CD4-positive, alpha-beta T cell (primary cell): ENCODE measurements at places on chromosomes 7 and 10.

GRCh38 chr10:71368643-71369042 is 28.1 kb upstream of the CDH23 start:
- DNase-seq: no peak

- no peak for DNase-seq
These were observed 105.6 kb upstream of the COL1A2 start for GRCh38 chr7:94289071-94289470.

GRCh38 chr7:83015916-83016315 is 146.8 kb downstream of the PCLO start:
- no peak for DNase-seq

GRCh38 chr10:124264711-124265390 is 153.9 kb downstream of the OAT start:
- DNase-seq: no peak

DNA sequence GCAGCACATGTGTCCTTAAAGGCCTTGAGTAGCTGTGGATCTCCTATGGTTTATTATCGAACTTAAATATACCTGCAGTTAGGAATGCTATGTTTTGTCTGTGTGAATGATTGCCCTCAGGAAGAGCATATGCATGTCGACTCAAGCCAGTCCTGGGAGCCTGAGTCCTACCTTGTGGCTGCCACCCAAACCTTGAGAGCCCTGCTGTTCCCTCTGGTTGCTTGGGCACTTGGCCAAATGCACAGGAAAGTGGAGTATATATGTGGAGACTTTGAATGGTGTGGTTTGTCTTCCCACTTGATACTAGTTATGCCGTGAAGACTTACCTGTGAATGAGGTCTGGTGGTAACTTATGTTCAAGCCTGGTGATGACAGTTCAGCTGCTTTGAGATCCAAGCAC is 409.8 kb downstream of the LRMDA start:
- no peak for DNase-seq

DNA sequence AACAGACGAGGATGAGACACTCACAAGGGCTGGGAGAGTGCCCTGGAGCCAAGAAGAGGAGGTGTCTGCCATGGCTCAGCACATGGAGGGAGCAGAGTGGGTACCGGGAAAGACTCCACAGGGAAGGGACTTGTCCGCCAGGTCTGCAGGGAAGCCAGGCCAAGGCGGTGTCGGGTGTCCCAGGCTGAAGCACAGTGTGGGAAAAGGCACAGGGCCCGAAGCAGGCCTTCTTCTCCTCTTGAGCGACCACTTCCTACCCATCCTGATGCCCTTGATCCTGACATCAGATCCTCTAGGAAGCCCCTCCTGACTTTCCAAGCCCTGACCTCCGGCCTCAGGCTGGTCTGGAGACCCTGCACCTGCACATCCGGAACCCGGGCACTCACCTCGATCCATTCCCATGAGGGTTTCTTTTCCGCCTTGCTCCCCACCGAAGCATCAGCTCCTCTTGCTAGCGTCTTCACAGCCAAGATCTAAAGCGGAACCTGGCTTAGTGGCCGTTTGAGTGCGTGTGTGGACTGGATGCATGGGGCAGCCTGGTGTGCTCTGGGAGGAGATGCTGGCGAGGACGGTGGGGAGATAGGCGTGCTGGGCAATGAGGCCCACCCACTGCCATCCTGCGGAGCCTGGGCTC is 8.5 kb downstream of the CALML3 start:
- no peak for DNase-seq

- DNase-seq: peak; percentile 5
These were observed 3.1 kb upstream of the ARID5B start for GRCh38 chr10:61898435-61898778.

DNA sequence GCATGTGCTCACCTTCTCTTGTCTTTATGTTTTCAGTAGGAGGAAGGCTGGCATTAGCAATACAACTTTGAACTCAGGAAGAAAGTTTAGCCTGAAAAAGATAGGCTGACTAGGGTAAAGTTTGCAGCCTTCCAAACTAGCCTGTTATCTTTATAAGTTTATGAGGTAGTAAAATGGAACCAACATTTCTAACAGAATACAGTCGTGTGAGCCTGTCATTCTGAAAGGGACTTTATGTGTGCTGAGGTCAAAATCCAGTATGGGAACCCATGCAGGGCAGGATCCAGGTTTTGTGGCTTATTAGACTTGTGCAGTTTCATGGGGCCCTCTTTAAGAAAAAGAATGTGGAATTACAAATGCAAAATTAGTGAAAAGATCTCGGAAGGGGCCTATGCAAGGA is 201.0 kb upstream of the PRPS1L1 start:
- no peak for DNase-seq

- DNase-seq: no peak
These were observed 24.5 kb downstream of the POLL start for GRCh38 chr10:101563497-101564040.

DNA sequence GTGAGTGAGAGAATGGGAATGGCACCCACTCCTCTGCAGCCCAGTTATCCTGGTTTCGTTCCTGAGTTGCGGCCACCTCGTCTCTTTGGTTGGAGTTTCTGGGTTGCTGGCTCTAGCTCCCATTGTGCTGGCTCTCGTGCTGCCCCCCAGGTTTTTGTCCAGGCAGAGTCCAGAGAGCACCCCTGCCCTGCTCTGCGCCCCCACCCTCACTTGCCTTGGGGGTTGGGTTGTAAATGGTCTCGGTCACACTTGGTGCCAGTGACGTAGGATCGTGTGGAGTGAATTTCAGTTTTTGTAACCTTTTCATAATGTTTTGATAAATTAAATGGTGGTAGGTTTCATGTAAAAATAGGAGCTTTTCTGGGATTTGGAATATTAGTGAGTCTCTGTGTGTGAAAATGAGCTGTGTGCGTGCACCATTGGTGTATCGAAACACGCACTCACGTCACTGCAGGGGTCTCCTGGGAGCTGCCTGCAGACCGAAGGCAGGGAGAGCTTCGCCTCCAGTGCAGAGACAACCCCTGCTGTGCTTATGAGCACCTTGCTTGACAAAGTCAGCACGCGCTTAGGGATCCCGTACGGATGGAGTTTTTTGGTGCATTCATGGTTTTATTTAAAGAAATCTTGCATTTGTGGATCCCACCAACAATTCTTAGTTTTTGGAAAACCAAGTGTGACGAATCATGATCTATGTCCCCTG is 32.9 kb downstream of the PFKP start:
- no peak for DNase-seq

DNA sequence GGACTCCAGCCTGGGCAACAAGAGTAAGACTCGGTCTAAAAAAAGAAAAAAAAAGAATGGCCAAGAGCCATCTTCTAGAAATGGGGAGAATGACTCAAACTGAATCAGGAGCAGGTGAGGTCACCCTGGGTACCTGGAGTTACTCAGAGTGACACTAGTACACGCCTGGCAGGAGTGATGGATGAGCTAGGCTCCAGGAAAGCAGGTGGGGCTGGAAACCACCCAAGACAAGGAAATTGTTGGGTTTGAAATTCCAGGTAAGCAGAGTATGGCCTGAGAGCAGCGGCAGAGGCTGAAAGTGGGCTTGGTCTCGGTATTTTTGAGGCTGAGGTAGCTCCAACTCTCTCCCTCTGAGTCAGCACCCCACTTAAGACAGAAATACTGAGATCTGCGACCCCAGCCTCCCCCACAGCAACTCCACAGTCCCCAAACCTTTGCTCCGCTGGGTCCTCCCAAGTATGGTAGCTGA is 18.5 kb downstream of the DDIT4 start:
- no peak for DNase-seq

- no peak for DNase-seq
These were observed 126.6 kb upstream of the LSM8 start for GRCh38 chr7:118057404-118057803.

- DNase-seq: no peak
These were observed 180.6 kb downstream of the LRMDA start for GRCh38 chr10:75611993-75612372.

- no peak for DNase-seq
These were observed 142.9 kb downstream of the NOC3L start for GRCh38 chr10:94219829-94220228.

DNA sequence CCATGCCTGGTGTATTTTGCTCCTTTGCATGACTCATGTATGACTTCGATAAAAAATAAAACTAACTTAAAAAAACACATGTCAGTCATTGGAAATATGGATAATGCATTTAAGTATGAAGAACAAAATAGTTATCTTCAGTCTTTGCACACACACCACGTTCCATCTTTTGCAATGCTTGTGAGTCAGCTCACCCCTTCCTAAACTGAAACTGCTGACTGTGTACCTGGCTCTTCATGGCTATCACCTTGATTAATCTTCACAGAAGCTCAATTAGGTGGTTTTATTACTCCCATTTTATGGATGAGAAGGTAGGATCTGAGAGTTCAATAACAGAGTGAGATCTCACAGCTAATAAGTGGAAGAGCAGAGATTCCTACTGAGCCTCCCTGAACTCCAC is 79.5 kb downstream of the CARD11 start:
- no peak for DNase-seq

DNA sequence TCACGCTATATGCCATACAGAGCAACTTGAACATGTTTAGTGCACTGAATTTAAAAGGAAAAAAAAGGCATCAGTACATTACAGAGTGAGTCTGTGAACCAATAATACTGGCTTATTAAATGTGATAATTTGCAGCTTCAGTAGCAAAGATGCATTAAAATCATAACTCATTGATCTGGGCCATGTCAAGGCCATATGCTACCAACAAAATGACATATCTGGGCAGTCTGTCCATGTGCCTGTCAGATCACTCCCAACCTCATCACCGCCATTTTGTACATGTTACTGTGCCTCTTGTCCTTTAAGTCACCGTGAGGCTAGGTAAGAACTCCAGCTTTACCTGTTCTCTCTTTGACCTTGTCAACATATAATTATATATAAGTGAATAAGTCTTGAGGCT is 307.4 kb upstream of the LRGUK start:
- no peak for DNase-seq

- DNase-seq: no peak
These were observed 229.5 kb upstream of the FZD1 start for GRCh38 chr7:91034459-91035368.

GRCh38 chr7:100604976-100605911 is 3.1 kb downstream of the PCOLCE start:
- DNase-seq: no peak

DNA sequence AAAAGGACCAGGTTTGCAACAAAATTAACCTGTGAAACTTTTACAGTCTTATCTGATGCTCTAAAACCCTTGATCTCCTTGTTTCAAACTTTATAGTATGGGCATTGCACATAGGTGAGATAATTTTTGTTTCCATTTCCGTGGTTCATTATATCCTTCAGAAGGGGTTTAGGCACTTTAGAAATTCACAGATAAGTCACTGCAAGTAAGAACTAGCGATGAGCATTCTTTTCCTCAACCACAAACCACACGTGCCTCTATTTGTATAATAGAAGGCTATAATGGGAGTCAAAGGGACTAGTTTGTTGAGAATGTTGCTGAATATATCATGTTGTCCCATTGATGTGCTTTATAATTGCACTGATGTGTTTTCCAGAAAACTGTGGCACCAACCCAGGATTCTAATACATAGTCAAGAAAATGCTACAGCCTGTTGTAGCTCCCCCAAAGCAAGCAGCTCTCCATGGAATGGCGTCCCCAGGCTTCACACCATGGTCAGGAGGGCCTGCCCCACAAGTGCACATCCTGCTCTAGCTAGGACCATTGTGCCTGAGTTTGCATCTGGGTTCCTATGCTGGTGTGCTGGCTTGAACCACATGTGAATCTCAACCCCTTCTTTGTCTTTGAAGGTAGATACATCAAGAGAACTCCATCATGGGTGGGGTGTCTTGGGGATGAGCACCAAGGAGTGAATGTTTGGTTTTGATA is 14.0 kb upstream of the ATXN7L1 start:
- DNase-seq: no peak

DNA sequence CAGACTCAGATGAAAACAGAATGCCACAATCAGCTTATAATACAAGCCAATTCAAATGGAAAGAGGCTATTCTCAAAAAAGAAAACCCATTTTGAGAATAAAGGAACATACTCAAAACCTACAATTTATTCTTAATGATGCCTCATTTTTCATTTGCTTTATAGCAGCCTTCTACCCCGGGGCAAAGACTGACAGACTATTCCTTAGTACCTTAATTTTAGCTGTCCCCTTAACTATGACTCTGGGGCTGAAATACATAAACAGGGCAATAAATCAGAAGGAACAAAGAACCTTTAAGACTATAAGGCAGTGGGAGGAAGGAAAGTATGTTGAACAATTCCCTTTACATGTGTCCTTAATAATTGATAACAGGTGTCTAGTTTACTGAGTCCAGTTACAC is 76.8 kb downstream of the TMEM106B start:
- DNase-seq: no peak

- DNase-seq: no peak
These were observed 45.3 kb upstream of the BAMBI start for GRCh38 chr10:28631896-28632583.

- DNase-seq: no peak
These were observed 183.5 kb downstream of the MAD1L1 start for GRCh38 chr7:2049111-2049781.

GRCh38 chr10:61921143-61921542 is 19.6 kb downstream of the ARID5B start:
- DNase-seq: no peak

GRCh38 chr10:117762819-117763172 is 220.2 kb downstream of the EMX2 start:
- DNase-seq: no peak

DNA sequence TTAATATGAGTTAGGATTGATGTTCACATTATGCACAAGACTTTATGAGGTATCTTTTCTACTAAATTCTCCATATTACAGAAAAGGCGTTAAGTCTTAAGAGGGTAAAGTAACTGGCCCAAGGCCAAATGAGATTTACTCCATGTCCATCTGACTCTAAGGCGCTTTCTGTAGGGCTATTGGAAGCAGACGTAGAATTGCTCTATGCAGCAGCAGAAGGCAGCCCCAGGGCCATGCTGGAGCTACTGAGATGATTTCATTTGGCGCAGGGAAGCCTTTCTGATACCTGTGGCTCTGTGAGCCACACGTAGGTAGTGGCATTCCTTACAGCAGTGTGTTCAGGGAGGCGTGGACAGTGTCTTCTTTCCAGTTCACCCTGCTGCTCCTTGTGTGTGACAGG is 133.1 kb downstream of the SH2D4B start:
- no peak for DNase-seq

DNA sequence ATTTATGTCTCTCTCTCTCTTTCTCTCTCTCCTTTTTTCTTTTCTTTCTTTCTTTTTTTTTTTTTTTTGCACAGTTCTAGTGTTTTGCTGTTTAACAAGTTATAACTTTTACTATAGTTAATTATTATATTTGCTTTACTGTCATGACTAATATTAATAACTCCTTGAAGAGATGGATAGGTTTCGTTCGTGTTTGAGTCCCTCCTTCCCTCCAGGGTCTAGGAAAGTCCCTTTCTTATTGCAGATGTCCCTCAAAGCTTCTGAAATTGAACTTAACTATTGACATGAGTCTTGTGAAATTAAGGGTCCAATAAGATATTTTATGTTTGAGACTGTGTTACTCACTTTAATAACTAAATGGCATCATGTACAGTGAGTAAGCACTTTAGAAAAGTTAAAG is 131.4 kb downstream of the PLXDC2 start:
- DNase-seq: no peak

DNA sequence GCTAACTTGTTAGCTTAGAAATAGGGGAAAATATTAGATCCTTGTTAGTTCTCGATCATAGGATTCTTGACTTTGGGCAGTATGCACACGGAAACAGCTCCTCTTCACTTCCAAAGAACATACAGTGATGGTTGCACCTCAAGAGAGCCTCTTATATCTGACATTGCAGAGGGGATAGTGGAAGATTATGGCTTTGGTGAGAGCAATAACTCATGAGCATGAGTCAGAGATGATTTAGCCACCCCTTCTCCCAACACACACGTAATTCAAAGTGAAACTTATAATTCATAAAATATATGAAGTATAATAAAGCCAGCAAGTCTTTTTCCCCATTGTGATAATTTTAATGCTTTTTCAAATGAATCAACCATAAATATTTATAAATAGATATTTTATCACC is 683.7 kb downstream of the POM121L12 start:
- no peak for DNase-seq
